ENCODE measurements at places on chromosomes 12 and 14.

DNA sequence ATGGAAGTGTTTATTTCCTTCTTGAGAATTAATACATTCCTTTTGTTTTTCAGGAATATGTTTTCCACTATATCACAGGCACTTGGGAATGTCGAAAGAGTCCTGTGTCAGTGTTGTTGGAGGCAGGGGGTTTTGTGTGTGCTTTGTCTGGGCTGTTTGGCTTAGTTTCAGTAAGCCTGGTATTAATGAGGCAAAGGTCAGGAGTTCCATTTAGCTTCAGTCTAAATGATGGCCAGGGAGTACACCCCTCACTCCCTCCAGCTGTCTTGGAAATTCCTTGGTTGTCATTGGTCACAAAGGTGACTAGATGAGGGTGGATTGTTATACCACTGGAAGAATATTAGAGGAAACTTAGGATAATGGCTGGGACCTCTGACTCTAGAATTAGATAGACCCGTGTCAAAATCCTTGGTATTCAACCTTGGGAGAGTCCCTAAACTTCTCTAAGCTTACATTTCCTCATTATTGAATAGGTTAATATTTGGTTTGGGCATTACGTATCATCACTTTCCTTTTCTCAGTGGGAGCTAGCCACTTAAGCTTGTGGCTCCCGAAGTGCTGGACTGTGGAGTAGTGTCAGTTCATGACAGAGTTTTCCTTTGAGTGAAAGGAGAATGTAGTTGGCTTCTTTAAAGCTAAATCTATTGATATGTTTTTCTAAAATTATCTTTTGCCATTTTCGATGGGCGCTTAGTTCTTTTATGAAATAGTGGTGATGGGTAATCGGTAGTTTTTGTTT lies 5.2 kb downstream of the FRS2 start:
- no peak for DNase-seq

DNA sequence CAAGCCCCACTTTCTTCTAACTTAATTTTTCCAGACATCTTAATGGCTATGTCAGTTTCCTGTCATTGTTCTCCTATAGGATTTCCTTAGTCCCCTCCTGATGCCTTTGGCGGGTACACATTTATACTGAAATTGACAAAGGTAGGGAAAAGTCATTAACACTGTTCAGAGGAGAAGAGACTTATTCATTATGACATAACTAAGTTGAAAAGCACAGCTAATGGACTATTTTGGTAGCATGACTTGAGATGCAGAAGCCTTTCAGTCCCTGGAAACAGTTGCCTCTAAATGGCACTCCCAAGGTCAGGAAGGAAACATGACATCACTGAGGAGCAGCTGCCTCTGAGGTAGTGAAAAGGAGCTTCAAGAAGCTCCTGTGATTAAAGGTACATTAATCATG lies 317.5 kb upstream of the KITLG start:
- no peak for DNase-seq

DNA sequence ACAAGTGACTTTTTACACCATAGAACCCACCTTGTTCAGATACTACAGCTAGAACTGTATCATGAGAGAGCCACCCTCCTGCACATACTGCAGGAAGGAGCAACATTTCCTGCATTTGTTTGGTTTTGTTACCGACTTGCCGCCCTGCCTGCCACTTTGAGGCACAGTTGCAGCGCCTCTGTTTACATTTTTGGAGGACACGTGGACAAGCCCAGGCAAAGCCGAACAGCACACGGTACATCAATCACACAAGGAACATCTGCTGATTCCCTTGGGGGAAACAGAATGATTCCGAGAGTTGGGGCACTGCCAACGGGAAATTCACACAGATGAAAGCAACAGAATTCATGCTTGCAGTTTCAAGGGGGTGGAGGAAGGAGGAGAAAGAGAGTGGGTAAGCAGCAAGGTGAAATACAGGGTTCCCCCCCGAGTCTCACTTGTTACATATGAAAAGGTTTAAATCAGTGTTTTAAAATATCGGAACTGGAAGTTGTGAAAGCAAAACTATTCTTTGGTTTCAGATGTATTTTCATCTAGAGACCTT lies 110.7 kb downstream of the BTG1 start:
- no peak for DNase-seq

DNA sequence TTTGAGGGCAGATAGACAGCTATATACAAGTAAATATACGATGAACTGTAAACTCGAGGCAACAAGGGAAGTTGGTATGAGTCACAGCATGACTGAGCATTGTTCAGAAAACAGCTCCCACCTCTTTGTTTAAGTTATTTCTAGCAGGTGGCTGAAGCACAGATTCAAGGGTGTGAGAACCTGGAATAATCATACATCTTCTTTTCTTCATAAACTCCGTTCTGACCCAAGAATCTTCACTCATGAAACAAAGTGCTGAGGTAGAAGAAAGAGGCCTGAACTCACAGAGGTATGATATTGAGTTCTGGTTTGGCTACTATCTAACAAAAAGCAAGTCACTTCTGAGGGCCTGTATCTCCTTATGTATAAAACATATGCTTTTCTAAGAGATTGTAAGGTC lies 364.1 kb upstream of the KITLG start:
- DNase-seq: no peak

Measured in NCI-H2081 treated with DMSO at 0.1 percent for 48 hours (cell line).